GM23248 (cell line): ENCODE measurements at places on chromosomes 3 and 15. TPM values are rescaled to one million over a fixed set of nuclear protein-coding genes. Genes with fewer than 3 reads are reported as not detected.

Gene PYGO1
- total RNA-seq = 5.4 and 7.1 TPM in 2 replicates

Gene TP63
- not detected in 2 replicates for total RNA-seq

Gene GPR149
- not detected in 2 replicates for total RNA-seq

GRCh38 chr3:128973988-128974564 lies 19.8 kb downstream of the CFAP92 start:
- no peak for DNase-seq

- no peak for DNase-seq
Observed at GRCh38 chr3:6516143-6516542, 344.8 kb upstream of the GRM7 start.
